ENCODE measurements at places on chromosomes 7 and 10. TPM values are rescaled to one million over a fixed set of nuclear protein-coding genes. Genes with fewer than 3 reads are reported as not detected.

Gene IDE
- polyA plus RNA-seq: 11.5 TPM

Gene COBL
- polyA plus RNA-seq: not detected

Gene PON2
- polyA plus RNA-seq: 1.0 TPM

DNA sequence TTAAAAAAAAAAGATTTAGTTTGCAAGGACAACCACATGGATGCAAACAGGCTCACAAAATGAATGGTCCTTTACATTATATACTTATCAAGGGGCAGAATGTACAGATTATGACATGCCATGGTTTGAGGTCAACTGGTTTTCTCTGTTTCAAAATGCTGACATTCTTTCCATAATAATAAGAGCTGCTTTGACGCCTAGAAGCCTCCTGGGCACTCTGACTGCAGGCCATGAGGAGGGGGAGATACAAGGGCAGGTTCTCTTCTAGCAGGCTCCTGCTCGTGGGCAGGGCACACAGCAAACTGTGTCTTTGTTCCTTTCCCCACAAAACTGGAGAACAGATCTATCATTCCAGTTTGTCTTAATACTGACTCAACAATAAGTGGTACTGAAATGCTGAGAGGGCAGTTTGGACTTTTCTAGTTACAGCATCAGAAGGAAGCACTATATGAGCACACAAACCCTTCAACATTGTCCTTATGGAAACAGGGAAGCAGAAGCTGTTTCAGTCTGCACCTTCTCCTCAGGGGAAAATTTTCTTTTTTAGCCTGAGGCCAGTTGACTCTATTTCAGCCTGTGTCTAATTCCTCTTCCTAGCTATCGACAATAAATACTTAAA, 314.9 kb upstream of the AOAH start:
- no peak for DNase-seq

DNA sequence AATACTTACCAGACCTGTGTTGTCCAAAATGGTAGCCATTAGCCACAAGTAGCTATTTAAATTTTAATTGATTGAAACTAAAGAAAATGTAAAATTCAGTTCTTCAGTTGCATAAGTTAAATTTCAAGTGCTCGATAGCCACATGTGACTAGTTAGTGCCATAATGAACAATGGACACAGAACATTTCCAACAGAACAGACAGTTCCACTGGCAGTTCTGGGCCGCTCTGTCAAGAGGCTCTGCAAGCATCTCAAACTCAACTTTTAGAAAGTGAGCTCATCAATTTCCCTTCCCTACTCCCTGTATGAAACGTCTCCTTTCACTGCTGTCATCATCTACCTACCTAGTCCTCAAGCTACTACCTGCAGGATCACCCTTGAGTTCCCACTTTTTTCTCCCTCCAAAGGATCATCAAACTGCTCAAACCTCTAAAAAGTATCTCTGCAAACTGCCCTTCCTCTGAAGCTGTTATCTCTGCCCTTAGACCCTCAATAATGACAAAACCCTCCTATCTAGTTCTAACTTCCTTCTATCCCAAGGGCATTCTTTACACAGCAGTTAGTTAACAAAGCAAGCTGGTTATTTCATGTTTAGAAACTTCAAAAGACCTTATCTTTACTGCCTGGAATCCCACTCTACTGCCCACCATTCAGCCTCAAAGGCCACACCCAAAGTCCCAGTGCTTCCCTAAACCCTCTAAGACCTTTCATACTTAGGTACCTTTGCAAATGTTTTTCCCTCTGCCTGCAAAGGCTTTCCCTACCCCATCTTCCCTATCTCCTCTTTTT, 20.6 kb downstream of the SHTN1 start:
- no peak for DNase-seq

- no peak for DNase-seq
These were observed 96.2 kb upstream of the MEOX2 start for GRCh38 chr7:15782656-15783055.

GRCh38 chr7:73833251-73833919, 2.6 kb downstream of the CLDN4 start:
- no peak for DNase-seq

All from naive B cell (primary cell).